ENCODE measurements at places on chromosomes 11 and 22. TPM values are rescaled to one million over a fixed set of nuclear protein-coding genes. Genes with fewer than 3 reads are reported as not detected.
A peak's percentile ranks its signal among the peaks of the same experiment; 100 is the strongest.

DNA sequence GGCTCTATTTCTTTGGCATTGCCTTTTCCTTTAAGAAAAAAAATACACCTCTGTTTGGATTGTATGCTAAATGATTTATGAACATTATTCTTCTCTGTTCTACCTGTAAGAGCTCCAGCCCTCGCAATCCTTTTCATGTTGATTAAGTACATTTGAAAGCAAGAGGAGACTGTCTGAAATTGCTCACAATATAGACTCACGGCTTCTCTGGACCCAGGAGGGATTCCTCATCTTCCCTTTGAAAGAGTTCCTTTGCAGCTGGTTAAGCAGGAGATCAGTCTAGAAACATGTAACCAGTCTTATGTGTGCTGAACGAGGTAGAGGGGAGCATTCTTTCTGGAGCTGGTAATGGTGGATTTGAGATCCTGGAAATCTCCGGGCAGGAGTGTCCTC is 47.4 kb downstream of the PKNOX2 start:
- no peak overlapping the region for H3K4me3 ChIP-seq
- no peaks in the 10 kb centered on the region for H3K27me3 ChIP-seq
- H3K27ac ChIP-seq = no peak overlapping the region

- no peak for DNase-seq
- no peak overlapping the region for H3K27ac ChIP-seq
- no peaks in the 10 kb centered on the region for H3K27me3 ChIP-seq
- H3K36me3 ChIP-seq = no peaks in the 10 kb centered on the region
- H3K4me1 ChIP-seq = no peaks in the 10 kb centered on the region
Observed at GRCh38 chr11:66454247-66454646, 12.5 kb upstream of the PELI3 start.

DNA sequence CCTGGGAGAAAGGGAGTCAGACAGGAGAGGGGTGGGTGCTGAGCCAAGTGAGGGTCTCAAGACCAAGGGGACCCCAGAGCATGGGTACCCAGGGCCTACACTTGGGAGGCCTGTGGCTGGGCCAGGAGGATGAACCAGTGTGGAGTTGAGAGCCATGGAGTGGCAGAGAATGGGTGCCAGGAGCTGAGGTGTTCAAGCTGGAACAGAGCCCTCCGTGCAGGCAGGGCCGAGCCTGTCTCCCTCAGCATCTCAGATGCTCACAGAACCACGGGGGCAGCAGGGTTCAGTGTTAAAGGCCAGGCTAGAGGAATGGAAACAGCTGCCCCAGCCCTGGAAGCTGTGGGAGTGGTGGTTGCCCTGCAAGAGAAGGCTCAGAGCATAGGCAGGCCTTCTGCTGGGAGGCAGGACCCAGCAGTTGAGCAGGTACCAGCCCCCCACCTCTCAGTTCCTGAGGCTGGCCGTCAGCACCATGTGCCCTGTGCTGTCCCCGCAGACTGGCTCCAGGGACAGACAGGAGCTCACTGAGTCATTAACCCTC is 32.3 kb downstream of the RSPH14 start:
- H3K36me3 ChIP-seq = no peaks in the 10 kb centered on the region
- no peak overlapping the region for H3K27ac ChIP-seq
- no peak for DNase-seq
- no peaks in the 10 kb centered on the region for H3K27me3 ChIP-seq
- peaks cover 13% of the 10 kb centered on the region for H3K4me1 ChIP-seq

DNA sequence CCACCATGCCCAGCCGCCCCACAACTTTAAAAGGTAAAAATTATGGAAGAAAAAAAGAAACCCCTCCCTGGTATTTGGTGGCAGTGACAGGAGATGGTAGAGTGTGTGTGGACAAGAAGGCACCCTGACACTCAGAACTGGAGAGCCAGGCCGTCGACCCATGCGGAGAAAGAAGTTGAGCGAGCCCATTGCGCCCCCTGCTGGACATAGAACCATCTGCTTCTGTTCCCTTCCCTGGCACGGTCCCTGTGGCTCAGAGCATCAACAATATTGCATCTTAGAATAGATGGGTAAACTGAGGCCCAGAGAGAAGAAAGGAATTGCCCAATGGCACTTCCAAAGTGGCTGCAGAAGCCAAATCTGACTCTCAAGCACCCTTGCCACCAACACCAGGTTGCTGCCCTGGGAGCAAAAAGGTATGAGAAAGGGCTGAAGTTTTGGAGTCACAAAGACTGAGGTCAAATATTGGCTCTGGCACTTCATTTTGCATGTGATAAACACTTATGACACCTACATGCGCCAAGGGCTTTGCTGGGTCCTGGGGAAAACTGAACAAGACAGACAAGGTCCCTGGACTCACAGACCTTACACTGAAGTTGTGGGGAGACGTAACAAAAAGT is 8.6 kb downstream of the MRPL11 start:
- no peak overlapping the region for H3K4me3 ChIP-seq
- DNase-seq = peak; percentile 58
- no peaks in the 10 kb centered on the region for H3K4me1 ChIP-seq
- no peaks in the 10 kb centered on the region for H3K27me3 ChIP-seq
- H3K36me3 ChIP-seq = no peaks in the 10 kb centered on the region

DNA sequence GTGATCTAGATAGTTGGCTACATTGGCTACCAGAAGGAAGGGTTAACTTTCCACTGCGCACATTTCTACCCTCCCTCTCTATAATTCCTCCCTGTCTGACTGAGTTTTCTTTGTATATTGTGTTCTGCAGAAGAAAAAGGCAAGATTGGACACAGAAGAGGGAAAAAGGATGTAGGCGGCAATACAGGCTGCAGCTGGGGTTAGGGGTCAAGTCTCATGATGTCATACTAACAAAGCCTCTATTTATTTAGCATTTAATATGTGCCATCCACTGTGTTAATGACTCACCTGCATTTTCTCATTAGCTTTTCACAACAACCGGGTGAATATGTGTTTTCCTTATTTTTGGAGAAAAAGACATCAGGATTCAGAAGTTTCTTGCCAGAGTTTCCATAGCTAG is 2.0 kb downstream of the FAM83F start:
- peaks cover 9% of the 10 kb centered on the region for H3K4me1 ChIP-seq
- H3K36me3 ChIP-seq = no peaks in the 10 kb centered on the region
- H3K27ac ChIP-seq = no peak overlapping the region
- H3K27me3 ChIP-seq = peaks cover 30% of the 10 kb centered on the region
- no peak overlapping the region for H3K4me3 ChIP-seq

Gene SCN3B
- total RNA-seq = 1.4 TPM

GRCh38 chr11:130672911-130673310 is 224.5 kb downstream of the ADAMTS15 start:
- H3K4me1 ChIP-seq = peaks cover 24% of the 10 kb centered on the region
- peak overlapping the region; percentile 30 for H3K27ac ChIP-seq
- H3K27me3 ChIP-seq = no peaks in the 10 kb centered on the region
- no peak for DNase-seq

- no peak overlapping the region for H3K4me3 ChIP-seq
- peaks cover 12% of the 10 kb centered on the region for H3K4me1 ChIP-seq
- H3K27ac ChIP-seq = no peak overlapping the region
- peaks cover under 1% of the 10 kb centered on the region for H3K27me3 ChIP-seq
- no peaks in the 10 kb centered on the region for H3K36me3 ChIP-seq
Observed at GRCh38 chr11:120558744-120559431, 47.3 kb downstream of the GRIK4 start.

Gene ZNHIT2
- total RNA-seq = 5.8 TPM

GRCh38 chr22:44765571-44766285 is 13.4 kb downstream of the ARHGAP8 start:
- no peak overlapping the region for H3K4me3 ChIP-seq
- DNase-seq = no peak
- H3K27me3 ChIP-seq = no peaks in the 10 kb centered on the region
- H3K27ac ChIP-seq = no peak overlapping the region
- no peaks in the 10 kb centered on the region for H3K36me3 ChIP-seq

DNA sequence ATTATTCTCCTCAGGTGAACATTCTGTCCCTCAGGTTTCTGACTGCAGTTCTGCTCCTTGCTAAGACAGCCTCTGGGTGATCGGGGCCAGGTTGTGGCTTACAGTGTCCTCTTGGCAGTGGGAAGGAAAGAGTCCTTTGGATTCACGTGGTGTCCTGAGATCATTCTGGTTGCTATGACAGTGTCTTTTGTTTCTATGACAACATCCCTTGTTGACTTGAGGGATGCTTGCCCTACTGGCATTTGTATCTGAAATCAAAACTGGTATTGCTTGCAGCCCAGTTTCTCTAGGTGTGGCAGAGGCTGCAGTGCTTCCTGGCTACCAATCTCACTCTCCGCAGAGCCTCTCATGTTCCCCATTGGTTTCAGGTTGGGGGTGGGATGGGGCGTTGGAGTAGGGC is 151.8 kb upstream of the CCDC90B start:
- H3K27me3 ChIP-seq = no peaks in the 10 kb centered on the region
- H3K36me3 ChIP-seq = no peaks in the 10 kb centered on the region

DNA sequence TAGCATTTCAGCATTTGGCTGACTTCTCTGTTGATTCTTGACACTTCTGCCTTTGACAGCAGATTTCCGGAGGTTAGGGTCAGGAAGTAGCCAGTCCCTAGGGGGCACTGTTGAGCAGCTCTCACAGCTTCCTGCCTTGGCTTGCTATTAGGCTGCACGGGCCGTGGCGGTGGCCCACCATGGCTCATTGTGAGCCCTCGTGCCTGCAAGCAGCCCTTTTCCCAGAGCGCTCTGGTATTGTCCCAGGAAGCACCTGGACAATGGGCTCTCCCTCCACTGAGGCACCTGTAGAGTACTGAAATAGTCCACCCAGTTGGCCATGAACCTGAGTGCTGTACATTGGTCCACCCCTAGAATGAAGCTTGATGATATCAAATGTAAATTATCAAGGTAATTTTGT is 100.2 kb upstream of the GAL start:
- DNase-seq = peak; percentile 59
- H3K4me3 ChIP-seq = no peak overlapping the region
- H3K4me1 ChIP-seq = peaks cover 32% of the 10 kb centered on the region
- peak overlapping the region; percentile 66 for H3K27ac ChIP-seq
- no peaks in the 10 kb centered on the region for H3K36me3 ChIP-seq
- no peaks in the 10 kb centered on the region for H3K27me3 ChIP-seq

Data from heart left ventricle (tissue), 16 donors.